T-helper 9 cell (primary cell): ENCODE measurements at places on chromosomes 6 and 20.

GRCh38 chr6:36127462-36128016 lies 2.8 kb upstream of the MAPK13 start:
- no peak for DNase-seq

DNA sequence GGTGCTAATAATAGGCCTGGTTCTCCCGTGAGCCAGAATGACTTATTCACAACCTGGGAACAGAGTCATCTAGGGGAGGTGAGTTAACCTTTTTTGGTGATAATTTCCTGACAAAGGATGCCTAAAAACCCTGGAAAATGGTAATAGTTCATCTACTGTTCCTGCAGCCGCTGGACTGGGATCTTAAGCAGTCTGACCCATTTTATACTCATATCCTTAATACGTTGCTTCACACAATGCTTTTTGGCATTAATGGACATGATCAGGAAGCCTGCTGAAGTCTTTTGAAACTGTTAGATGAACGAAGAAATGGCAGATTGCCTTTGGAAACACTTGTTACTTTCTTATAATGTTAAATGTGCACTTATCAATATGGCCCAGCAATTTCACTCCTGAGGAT lies 81.9 kb upstream of the BMP2 start:
- DNase-seq: no peak

DNA sequence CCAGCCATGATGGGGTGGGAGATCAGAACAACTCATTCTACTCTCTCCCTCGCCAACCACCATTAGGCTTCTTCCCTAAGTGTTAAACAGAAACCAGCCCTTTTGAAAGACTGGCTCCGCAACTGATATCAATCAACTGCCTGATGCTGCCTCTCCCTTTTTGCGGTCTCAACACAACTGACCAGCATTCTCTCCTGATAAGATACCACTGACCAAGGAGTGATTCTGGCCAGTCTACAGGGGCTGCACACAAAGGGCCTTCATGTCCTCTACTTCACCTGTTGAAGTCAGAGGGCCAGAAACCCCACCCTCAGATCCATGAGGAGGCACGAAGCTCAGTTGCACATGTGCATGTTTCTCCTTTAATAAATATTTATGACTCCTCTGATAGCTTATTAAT lies 145.1 kb downstream of the CD24 start:
- DNase-seq: no peak

DNA sequence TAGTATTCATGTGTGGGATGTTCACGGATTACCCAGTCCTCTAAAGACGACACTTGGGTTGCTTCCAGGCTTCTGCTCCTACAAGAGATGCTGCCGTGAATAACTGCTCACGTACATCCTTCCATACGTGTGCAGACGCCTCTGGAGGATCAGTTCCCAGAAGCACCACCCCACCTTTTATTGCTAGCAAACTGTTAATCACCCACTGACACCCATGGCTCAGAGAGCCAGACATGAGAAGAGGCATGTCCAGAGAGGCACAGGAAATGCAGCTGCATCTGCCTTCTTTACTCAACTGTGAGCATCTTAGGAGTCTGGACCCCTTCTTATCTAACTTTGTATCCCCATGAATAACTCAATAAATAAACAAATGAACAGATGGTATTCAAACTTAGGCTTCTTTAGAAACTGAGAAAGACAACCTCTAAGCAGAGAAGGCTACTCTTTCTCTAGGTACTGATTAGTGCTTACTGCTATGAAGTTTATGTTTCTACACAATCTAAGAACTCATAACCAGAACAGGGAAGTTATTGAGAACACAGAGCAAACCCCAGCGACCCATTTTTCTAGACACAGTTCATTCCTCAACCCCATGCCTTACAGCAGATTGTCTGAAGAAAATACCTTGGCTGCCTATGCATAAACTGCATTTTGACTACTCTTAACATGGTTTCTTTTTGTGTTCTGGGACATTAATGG lies 228.7 kb upstream of the RREB1 start:
- no peak for DNase-seq

DNA sequence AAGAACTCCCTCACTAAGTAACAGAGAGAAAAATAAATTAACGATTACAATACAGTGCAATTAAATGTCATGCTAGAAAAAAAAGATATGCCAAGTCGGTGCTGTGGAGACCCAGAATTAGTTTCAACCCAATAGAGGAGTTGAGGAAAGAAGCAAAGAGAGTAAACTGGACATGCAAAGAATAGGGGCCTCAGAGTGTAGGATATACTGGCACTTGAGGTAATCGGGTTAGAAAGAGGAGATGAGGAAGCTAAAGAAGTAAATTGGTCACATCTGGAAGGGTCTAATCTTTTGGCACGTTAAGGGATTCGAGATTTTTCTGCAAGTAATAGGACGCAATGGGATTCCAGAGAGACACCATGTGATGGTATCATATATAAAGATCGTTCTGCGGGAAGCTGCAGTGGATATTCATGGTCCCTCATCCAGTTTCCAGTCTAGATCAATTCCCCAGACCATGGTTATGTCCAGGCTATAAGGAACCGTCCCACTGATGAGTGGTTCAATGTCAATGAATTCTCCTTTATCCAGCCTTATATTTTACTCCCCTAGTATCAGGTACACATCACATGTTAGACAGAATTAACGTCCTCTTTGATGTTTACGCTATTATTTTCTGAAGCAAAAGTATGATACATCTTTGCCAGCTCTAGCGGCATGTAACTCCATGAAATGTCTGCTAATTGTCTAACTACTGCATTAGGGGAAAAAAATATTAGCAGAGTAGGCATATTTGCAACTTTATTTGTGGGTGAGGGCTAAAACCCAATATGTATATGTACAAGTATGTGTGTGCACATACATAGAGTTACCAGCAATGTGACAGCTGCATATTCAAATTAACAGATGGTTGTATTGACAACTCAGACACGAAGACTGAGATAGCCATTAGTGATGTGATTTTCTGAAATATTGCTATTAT lies 1.1 kb upstream of the TBC1D32 start:
- no peak for DNase-seq

DNA sequence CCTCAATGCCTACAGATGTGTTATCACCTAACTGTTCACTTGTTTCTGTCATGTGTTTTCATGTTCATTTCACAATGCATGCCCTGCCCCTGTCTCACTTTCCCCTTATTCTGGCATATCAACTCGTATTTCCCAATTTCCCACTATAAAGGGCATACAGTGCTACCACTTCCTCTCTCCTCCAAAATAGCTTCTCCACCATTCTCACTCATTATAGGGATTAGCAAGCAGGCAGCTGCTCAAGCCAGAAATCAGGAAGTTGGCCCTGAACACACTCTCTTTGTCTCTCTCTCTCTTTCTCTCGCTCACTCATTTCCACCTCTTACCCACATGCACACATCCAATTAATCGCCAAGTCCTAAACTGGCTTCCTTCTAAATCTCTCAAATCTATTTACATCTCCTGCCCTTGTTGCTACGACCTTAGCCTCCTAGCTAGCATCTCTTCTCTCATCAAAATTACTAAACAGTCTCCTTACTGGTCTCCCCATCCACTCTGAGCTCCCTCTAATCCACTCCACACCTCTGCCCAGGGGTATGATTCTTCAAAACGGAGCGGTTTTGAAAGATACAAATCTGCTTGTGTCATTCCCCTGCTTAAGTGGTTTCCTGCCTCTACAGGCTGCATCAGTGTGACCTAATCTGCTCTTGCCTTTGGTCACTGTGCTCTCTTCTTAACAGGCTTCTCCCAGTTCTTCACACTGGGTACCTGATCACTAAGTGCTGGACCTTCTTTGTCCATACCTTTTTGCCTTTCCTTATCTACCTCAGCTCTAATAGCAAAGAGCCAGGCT lies 196.2 kb downstream of the BTBD9 start:
- DNase-seq: no peak

- DNase-seq: no peak
Measured at GRCh38 chr20:48234951-48235350, 449.7 kb upstream of the SULF2 start.

DNA sequence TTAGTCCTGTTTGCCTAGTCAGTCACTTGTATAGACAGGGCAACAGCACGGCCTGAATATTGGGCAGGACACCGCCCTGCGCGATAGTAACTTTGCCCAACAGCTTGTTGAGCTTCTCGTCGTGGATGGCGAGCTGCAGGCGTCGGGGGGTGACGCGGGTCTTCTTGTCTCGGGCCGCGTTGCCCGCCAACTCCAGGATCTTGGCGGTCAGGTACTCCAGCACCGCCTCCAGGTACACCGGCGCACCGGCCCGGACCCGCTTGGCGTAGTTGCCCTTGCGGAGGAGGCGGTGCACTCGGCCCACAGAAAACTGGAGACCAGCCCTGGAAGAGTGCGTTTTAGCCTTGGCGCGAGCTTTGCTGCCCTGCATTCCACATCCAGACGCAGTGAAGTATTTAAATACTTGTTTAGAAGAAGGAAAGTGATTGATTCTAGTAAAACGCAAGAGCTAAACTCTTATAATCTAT lies 92.8 kb upstream of the BTN3A2 start:
- peak; percentile 38 for DNase-seq

GRCh38 chr6:41229721-41230120 lies 1.6 kb downstream of the TREML4 start:
- no peak for DNase-seq
